ENCODE measurements at places on chromosomes 7 and 10. TPM values are rescaled to one million over a fixed set of nuclear protein-coding genes. Genes with fewer than 3 reads are reported as not detected.

The GDF2 gene
- not detected for total RNA-seq

The CACNA2D1 gene
- 16.9 TPM for total RNA-seq

The HOGA1 gene
- 4.1 TPM for total RNA-seq

The SHH gene
- 16.7 TPM for total RNA-seq

The ADIRF gene
- 599 TPM for total RNA-seq

The TET1 gene
- total RNA-seq = 10.4 TPM

The PGAM2 gene
- 0.85 TPM for total RNA-seq

The CCL24 gene
- 0.67 TPM for total RNA-seq

The PRR15 gene
- total RNA-seq = not detected

The SEMA4G gene
- total RNA-seq = 15.3 TPM

The RSPH10B2 gene
- total RNA-seq = 0.89 TPM

The ATAD1 gene
- total RNA-seq = 59.5 TPM

The CNPY4 gene
- total RNA-seq = 21.1 TPM

The WDR86 gene
- total RNA-seq = 101 TPM

The PIP4K2A gene
- total RNA-seq = 64.2 TPM

- no peak for DNase-seq
Measured at GRCh38 chr7:44251269-44251668, 50.5 kb downstream of the YKT6 start.

DNA sequence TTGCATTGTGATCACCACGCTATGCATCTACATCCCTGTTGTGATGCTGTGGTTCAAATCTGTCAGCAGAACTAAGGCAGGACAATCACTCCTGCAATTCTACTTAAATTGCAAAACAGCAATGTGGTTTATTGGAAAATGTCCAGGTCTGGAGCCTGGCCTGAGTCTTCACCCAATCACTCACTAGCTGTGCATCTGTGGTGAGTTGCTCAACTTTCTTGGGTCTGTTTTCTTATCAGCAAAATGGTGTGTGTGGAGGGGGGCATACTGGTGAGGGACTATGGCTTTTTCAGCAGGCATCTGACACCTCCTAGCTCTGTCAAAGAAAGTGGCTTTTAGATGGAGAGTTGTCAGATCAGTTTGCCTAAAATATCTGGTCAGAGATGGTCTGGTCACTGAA is 108.3 kb upstream of the FEZF1 start:
- DNase-seq = no peak

DNA sequence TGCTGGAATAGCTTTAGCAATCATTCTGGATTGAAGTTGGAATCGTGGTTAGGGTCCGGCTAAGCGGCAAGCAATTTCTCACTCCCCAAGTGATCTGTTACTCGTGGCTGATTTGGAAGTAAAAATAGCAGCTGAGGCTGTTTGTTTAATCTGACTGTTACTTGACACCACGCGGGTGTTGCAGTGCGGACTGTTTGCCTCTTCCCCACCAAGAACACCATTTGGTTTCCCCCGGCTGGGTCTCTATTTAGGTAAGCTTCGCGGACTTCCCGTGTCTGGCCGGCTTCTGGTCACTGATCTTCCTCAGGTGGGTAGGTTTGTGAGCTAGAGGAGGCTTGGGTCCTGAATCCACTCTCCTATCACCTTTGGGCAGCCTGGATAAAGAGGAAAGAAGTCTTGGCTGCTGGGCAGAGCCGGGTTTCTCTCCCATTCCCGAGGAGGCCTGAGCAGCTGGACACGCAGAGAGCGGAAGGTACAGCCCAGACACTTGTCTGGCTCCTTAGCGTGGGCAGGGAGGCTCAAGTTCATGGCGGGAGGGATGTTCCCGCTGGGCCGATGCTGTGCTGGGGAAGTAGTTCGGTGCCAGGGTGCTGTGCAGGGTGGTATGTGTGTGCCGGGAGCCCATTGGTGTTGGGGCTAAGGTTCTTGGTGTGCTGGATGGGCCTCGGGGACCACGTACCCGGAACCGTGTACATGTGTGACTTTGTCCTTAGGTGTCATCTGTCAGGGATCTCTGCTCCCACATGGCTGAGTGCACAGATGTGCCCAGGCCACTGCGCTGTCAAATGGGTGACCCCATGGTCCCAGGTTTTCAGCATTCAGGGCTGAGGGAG is at the start of gene C10orf71:
Gene C10orf71, plus strand, starts transcription at position 188 of the 833 bp plus-strand sequence. CDS start 23,376 bp downstream, outside the sequence.
- no peak for DNase-seq

DNA sequence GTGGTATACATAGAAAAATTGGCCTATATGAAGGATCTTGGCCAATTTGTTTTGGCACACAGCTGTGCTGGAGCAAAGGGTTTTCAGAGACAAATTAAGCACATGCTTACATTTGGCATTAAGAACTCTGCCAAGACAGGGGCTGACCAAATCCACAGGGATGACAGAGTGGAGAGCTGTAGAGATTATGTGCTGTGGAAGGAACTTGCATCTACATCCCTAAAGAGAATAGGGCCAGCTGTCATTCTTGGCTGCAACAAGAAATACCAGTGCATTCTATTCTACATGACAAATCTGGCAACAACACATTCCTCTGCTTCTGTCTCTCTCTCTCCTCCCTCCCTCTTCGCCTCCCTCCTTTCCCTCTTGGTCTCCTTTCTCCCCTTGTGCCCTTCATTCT is 75.6 kb downstream of the POM121L12 start:
- no peak for DNase-seq

GRCh38 chr7:1055491-1055955 is 11.2 kb downstream of the GPR146 start:
- no peak for DNase-seq

DNA sequence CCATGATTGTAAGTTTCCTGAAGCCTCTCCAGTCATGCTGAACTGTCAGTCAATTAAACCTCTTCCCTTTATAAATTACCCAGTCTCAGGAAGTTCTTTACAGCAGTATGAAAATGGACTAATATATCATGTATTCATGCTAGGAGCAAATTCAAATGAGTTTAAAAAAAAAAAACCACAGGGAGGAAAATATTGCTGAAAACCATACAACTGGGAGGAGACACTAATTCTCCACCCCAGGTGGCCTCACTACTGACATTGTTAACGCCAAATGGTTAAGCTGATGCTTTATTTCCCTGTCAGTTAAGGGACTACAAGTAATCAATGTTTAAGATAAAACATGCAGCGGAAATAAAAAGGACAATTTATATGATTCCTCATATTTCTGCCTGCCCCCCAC is 55.1 kb downstream of the PDE1C start:
- no peak for DNase-seq

DNA sequence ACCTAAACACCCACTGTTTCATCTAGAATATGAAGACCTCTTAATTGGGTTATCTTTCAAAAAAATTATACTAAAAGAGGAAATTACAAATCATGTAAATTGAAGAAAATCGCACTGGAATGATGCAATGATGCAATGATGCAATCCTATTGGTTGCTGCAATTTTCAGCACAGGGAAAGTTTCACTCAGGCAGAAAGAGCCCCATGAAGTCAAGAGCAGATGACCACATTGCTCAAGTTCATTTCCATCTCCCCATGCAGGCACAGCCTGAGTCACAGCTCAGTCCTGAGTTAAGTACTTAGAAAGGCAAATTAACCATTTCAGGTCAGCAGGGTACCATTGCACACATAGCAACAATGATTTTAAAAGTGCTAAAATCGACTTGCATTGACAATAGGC is 180.3 kb upstream of the MYO3A start:
- DNase-seq = no peak

DNA sequence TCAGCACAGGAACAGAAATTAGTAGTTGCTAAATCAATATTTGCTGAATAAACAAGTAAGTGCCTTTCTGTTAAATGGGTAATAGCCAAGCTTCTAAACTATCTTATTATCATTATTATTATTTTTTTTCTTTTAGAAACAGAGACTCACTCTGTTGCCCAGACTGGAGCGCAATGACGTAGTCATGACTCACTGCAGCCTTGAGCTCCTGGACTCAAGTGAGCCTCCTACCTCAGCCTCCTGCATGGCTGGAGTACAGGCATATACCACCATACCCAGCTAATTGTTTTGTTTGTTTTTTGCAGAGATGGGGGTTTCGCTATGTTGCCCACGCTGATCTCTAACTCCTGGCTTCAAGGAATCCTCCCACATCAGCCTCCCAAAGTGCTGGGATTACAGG is 12.3 kb upstream of the ELN start:
- DNase-seq = no peak

- DNase-seq = peak; percentile 51
Measured at GRCh38 chr7:151383638-151384351, 26.0 kb downstream of the WDR86 start.

DNA sequence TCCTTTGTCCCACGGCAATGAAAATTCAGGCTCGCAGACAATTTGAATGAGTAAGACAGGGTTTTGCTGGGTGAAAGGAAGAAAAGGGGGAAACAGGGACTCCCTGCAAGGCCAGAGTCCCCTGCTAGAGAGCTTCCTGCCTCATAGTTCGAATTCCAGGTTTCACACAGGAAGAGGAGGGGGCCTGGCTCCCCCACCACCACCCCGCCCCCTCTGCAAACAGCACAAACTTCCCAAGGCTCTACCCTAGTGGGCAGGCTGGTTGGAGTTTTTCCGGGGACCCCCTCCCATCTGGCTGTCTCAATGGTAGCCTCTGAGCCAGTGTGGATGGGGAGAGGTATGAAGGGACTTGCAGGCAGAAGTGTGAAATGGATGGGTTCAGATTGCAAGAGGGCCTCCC is 57.4 kb upstream of the NEBL start:
- DNase-seq = no peak

GRCh38 chr10:42962902-42963231 is 114.0 kb upstream of the RET start:
- peak; percentile 43 for DNase-seq

GRCh38 chr7:82204694-82205093 is 238.9 kb downstream of the CACNA2D1 start:
- no peak for DNase-seq

DNA sequence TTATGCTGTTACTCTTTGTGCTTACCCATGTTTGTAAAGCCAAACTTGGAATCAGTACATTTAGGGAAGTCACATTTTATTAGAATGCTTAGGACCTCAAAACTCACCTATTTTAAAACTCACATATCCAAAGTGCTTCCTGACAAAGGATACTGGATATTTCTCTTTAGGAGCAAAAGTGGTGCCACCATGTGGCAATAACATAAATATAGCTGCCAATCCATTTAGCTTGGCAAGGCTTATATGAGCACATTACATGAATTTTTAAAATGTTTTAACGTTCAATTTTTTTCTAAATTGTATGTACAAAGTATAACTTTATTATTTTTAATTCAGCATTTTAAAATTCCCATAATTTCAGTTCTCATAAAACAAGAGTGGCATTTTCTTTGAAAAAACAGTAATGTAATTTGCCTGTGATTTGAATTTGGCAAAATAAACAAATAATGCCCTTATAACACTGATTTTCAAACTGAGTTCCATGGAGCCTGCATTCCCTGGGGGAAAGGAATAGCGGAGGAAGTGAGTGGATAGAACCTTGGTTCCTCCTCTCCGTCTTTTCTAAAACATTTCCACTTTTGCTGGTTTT is 75.4 kb downstream of the HDAC9 start:
- DNase-seq = no peak

GRCh38 chr7:113918946-113919345 is at the start of gene PPP1R3A:
Gene PPP1R3A (minus strand): TSS chr7:113919009. CDS start chr7:113918996, 13 bp downstream.
- DNase-seq = no peak

- DNase-seq = no peak
Measured at GRCh38 chr7:36473454-36474282, 84.0 kb downstream of the ANLN start.

DNA sequence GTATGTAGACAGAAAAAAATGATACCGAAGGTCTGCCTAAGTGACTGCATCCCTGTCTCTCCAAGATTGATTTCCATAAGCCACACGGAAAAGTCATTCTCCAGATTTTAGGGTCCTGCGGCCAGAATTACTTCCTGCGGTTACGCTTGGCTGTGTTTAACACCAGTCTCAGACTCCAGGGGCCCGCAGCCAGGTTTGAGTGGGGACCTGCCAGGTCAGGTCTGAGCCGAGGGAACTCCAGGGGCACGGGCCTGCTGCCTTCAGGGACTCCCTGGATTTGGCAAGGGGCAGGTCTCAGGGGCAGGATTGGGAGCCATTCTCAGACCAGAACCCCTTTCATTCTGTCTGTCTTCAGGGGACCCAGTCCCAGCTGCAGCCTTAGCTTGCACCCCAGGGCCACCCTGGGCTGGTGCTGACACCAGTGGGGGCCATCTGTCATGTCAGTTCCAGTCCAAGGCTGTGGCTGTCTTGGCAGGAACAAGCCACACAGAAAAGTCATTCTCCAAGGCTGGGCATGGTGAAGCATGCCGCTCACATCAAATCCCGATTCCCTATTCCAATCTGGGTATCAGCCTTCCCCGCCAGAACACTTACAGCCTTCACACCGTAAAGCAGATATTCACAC is 39.0 kb downstream of the TMEM120A start:
- DNase-seq = no peak

- DNase-seq = no peak
Measured at GRCh38 chr10:98074315-98074911, 44.0 kb upstream of the CRTAC1 start.

DNA sequence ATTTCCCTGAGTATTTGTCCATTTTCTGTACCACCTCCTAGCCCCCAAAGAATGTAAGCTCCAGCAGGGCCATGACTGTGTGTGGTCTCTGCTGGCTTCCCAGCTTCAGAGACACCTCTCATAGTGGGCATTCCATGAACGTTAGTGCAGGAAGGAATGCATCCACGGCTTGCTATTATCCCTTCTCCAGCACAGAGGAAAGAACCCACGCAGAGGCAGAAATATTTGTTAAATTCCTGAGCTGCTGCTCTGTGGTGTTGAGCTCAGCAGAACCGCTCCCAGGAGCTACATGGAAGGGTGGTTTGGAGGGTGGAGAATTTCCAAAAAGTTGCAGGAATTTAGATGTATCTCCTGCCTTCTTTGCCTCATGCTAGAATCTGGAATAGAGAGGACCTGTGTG is 275.2 kb downstream of the POU6F2 start:
- DNase-seq = no peak

DNA sequence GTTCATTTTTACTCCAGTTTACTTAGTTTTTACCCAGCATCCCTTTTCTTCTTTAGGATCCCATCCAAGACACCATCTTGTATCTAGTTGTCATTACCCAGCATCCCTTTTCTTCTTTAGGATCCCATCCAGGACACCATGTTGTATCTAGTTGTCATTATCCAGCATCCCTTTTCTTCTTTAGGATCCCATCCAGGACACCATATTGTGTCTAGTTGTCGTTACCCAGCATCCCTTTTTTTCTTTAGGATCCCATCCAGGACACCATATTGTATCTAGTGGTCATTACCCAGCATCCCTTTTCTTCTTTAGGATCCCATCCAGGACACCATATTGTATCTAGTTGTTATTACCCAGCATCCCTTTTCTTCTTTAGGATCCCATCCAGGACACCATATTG is 63.4 kb upstream of the GJD4 start:
- no peak for DNase-seq

- no peak for DNase-seq
Measured at GRCh38 chr7:139725077-139725476, 52.7 kb downstream of the HIPK2 start.

GRCh38 chr7:108498481-108498880 is 27.5 kb downstream of the PNPLA8 start:
- no peak for DNase-seq
